ENCODE measurements at places on chromosomes 11 and 22.

- no peak for DNase-seq
Observed at GRCh38 chr11:4030197-4030596, 64.4 kb upstream of the RRM1 start.

GRCh38 chr11:92767416-92767815, 202.0 kb upstream of the MTNR1B start:
- no peak for DNase-seq

DNA sequence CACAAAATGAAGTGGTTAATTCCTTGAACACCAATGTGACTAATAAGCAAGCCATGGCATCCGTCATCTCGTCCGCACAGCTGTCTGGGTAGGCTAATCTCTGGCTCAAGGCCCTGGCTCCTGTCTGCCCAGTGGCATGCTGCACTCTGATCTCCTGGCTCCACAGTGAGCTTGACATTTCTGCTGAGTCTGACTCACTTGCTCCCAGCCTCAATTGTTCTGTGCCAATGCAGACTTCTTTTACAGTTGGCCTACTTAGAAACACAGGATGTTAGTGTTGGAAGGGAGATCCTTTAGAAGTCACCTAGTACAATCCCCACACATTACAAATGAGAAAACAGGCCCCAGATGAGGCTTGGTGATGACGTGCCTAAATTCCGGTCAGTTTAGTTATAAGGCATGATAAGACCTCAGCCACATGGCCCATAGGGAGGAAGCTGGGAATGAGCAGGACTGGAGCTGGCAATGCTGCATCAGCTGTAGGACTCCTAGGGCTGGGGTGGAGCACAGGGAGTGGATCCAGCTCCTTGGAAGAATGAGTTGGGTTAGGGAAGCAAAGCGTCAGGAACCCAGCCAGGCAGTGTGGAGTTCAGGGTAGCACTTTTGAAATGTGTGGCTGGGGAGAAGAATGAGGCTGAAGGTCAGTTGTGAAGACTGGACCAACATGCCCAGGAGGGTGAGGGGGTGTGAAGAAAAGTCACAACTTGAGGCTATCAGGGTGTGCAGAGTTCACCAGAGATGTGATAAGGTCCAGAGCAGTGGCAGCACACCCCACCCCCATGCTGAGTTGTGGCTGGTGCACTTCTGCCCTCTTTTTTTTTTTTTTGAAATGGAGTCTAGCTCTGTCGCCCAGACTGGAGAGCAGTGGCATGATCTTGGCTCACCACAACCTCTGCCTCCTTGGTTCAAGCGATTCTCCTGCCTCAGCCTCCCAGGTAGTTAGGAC, 70.2 kb upstream of the EED start:
- peak; percentile 98 for DNase-seq

GRCh38 chr11:125407046-125407445, 89.0 kb downstream of the FEZ1 start:
- no peak for DNase-seq

DNA sequence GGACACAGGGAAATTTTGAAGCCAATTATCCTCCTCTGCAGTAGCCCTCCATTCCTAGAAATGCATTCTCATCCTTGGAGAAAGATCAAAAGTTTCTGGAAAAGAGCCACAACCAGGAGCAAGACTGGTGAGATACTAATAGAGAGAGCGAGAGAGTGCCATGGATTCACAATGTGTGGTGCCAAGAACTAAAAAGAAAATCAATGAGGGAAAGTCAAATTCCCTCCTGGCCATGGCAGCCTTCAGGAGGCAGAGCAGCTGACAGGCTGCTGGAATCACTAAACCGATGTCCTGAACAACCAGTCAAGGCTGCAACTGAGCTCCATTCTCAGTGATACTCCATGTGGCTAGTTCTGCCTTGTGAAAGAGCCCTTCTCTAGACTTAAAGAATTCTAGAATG, 561.0 kb downstream of the SOX6 start:
- DNase-seq = no peak

GRCh38 chr11:128532016-128532571, 55.3 kb downstream of the ETS1 start:
- DNase-seq = no peak

DNA sequence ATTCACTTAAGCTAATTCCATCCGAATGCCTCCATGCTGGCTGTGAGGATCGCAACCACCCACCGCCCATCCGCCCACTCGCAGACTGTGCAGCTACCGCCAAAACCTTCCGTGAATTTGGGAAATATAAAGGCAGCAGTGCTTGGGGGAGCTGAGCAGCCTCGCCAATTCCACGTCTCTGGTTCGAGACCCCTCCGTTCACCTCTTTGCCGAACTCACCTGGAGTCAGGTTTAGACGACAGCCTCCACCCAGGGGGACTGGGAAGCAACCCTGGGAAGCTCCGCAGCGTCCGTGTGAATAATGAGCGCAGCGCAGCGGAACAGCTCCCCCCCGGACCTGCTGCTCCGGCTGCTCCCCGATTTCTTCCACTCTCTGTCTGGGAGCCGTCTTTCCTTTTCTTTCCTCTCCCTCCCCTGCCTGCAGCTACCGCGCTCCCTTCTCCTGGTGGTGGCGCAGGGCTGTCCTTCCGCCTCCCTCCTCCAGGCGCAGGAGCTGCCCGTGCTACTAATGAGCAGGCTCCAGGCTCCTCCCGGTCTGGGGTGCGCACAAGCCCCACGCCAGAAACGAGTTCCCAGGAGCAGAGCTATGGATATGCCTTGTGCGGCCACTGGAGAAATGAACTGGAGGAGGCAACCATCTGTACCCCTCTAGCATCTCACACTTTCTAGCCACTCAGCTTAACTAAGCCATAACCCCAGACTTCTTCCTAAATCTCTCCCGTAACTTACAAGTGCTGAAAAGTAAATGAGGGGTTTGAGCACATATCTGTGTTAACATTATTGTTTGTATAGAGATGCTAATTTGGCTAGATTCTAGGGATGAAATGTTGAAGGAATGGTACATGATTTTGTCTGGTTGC, 107.3 kb downstream of the XKR3 start:
- no peak for DNase-seq

GRCh38 chr22:27715106-27715505, 86.5 kb downstream of the MN1 start:
- peak; percentile 35 for DNase-seq

- no peak for DNase-seq
Observed at GRCh38 chr11:70290361-70291065, 20.0 kb downstream of the PPFIA1 start.

- no peak for DNase-seq
Observed at GRCh38 chr11:10201343-10201742, 92.7 kb downstream of the SBF2 start.

DNA sequence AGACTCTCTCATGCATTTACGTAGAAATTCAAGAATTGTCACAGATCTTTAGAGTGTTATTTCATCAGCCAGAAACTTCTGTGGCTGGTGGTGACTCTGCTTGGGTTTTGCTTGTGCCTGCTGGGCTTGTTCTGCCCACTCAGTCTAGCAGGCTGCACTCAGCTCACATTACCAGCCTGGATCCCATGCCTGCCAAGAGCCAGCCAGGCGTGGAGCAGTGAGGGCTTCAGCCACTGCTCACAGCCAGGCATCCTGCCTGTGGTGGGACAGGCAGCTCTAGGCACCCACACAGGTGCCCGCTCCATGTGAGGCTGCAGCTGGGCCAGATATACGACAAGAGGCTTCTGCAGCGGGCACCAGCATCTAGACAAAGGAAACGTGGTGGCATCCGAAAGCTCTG, 1213.3 kb upstream of the RAG2 start:
- DNase-seq = no peak

DNA sequence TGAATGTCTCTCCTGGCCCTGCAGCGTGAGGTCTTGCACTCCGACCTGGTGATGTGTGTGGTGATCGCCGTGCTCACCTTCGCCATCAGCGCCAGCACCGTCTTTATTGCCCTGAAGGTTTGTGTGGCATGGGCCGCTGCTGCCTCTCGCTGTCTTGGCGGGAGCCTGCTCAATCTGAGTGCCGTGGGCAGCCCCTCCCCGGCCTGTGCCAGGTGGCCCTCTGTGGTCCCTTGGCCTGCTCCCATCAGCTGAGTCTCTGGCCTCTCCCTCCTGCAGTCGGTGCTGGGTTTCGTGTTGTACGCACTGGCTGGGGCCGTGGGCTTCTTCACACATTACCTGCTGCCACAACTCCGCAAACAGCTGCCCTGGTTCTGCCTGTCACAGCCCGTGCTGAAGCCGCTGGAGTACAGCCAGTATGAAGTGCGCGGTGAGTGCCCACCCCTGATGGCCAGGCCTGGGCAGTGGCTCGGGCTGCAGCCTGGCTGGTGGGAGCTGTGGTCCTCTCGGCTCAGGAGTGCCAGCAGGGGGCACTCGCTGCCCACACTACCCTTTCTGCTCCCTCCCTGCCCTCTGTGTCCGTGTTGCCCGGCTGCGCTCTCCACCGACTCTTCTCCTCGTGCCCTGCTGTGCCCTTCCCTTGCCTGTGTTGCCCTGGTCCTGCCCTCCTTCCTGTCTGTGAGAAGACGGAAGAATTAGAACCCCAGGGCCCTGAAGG, 10.2 kb downstream of the PCNX3 start:
- peak; percentile 77 for DNase-seq

DNA sequence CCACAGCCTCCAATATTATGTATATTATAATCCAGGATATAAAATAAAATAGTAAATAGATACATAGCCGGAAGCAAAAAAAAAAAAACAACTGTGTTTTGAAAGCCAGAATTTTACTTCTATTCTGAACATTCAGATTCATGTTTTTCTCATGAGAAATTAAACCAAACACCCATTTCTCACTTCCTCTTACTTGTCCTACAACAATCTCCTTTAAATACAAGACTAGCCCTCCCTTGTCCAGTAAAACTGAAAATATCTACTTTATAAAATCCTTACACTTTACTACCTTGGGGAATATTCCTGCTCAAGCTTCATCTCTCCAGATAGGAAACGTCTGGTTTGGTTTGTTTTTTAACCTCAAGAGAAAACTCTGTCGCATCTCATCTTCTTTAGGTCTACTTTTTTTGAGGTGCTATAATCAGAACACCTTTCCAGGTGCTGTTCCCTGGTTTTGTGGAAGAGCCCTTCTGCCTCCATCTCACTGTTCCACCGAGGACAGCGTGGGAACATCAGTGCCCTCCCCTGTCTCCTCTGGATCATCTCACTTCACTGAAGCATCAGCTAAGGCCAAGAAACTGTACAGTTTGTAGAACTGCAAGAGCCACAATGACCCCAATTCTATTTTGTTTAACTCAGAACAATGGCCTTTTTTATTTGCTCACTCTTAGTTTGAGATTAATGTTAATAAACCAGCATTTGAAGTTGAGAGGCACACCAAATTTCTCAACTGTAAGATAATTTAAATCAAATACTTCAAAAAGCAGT, 82.0 kb upstream of the ARHGAP32 start:
- no peak for DNase-seq

DNA sequence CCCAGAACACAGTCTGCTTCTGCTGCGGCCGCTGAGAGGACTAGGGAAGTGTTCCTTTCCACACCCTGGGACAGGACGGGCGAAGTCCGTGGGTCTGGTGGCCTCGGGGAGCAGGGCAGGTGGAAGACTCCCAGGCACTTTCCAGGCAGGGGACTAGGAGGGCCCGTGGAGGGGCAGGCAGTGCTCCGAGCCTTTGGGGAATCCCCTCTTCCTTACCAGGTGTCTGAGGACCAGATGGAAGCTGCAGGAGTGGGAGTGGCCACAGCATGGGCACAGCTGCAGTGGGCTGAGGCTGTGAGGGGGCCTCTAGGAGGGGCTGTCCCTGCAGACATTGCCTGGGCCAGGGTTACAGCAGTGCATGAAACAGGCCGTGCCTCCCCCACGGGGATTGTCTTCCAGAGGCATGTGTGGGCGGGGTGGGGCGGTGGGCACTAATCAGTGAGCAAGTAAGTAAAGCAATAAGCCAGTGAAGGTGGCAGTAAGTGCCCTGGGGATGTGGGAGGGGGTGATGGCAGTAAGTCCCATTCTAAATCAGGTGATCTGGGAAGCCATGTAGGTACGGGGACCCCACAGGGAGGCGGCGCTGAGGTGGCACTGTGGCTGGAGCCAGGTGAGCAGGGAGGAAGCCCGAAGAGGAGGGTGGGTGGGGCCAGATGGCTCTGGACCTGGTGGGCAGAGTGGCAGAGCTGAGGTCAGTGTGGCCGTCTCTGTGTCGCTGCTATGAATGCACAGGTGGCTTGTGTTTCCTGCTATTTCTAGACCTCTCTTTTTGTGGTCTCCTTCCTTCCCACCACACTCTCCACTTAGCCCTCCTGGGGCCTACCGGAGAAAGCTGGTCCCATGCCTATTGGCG, 66.4 kb downstream of the CTTN start:
- DNase-seq = no peak

DNA sequence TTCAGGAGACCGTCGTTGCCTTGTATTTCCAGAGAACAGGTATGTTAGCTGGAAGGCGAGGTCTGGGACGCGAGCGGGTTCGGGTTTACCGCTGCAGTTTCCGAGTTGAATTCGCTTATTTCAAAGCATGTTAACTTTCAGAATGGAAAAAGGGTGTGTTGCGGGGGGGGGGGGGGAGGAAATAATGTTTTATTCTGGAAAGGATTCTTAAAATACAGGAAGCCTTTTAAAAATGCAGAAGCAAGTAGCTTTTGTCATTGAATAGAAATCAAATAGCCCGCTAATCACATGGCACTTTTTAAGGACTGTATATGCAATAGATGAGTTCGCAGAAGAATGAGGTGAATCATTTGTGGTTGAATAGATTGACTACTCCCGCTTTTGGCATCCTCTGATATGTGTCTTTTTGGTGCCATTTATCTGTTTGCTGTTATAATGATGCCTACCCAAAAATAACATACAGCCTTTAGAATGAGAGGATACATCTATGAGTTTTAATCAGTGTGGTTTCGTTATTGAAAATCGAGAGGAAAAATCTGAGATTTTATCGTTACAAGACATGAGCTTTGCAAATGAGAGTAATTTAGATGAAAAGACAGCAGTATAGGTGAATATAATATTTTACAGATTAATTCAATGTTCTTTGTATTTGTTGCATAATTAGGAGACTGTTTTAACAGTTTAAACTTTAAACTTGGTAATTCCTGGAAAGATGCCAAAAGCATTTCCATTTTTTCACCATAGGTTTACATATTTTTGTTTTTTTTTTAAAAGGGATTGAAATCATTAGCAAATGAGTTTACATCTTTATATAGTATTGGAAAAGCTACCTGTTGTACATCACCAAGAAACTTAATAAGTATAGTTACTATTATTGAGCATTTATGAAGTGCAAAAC, 1.7 kb downstream of the PDE3B start:
- DNase-seq = no peak

Measured in dermis microvascular lymphatic vessel endothelial cell (primary cell).